ENCODE measurements at places on chromosomes 13 and 19.

DNA sequence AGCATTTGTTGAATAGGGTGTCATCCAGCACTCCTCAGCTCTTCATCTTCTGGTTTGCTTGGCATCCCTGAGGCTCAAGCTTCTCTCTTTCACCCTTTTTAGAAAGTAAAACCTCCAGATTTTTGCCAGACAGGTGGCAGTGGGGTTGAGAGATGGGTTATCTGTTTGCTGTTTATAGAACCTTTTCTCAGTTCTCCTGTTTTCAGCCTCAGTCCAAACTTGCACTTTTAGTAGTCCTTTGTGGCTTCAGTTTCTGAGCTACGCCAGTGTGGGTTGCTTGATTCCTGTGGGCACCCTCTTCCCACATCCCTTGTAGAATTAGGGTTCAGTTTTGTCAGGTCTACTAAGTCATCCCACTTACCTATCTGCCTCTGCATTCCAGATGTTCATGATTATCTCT is 147.9 kb downstream of the PAN3 start:
- DNase-seq, result no peak

DNA sequence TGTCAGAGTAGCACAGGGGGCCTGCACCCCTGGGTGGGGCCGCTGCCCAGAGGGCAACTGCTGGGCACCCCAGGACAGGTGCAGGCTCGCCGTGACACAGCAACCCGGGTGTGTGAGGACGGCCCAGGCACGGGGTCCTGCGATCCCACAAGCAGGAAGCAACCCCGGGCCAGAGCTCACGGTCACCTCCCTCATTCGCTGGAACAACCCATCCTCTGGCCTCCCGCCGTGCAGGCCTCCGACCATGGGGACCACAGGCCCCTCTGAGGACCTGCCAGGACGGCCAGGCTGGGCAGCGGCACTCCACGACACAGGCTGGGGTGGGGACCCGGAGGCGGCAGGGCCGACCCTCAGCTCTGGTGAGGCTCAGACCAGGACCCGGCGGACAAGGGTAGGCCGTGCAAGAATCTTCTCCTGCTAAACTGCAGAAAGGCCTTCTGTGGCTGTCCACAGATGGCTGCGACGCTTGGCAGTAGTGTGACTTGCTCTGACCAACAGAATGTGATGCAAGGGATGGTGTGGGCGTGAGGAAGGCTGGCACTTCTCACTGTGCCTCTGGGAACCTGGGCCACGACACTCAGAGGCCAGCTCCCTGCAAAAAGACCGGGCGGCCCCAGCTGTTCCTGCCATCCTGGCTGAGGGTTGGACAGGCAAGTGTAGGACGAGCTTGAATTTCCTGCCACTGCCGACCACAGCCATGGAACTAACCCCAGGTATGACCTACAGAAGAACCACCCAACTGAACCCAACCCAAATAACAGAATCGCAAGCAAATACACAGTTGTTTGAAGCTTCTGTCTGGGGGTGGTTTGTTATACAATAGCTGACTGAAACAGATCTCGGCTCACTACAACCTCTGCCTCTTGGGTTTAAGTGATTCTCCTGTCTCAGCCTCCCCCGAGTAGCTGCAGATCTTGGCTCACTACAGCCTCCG is 26.5 kb downstream of the PIP5K1C start:
- no peak for DNase-seq

- DNase-seq, result no peak
Measured at GRCh38 chr13:76874479-76874878, 11.7 kb downstream of the KCTD12 start.

- DNase-seq, result no peak
Measured at GRCh38 chr13:98240135-98240534, 63.1 kb upstream of the RNF113B start.

DNA sequence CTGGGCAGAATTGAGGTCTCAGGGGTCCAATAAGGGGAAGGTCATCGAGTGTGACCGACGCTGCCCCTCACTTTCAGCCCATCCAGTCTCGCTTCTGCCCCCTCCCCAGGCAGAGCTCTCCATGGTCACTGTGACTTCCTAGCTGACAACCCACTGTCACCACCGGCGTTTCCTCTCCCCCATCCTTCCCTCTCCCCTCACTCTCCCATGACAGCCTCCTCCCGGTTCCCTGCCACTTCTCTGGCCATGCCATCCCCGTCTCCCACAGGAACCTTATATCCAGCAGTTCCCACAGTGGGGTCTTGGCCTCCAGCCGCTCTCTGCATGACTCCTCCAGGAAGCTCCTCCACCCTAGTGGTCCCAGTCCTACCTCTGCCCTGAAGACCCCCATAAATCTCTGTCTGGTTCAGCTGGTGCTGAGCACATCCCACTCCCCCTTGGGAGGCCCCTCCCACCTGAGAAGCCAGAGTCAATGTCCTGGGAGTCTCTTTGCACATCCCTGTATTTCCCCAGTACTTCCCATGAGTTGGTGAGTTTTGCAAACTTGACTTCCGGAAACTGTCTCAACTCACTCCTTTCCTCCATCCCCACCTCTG is 24.7 kb upstream of the CD33 start:
- no peak for DNase-seq

DNA sequence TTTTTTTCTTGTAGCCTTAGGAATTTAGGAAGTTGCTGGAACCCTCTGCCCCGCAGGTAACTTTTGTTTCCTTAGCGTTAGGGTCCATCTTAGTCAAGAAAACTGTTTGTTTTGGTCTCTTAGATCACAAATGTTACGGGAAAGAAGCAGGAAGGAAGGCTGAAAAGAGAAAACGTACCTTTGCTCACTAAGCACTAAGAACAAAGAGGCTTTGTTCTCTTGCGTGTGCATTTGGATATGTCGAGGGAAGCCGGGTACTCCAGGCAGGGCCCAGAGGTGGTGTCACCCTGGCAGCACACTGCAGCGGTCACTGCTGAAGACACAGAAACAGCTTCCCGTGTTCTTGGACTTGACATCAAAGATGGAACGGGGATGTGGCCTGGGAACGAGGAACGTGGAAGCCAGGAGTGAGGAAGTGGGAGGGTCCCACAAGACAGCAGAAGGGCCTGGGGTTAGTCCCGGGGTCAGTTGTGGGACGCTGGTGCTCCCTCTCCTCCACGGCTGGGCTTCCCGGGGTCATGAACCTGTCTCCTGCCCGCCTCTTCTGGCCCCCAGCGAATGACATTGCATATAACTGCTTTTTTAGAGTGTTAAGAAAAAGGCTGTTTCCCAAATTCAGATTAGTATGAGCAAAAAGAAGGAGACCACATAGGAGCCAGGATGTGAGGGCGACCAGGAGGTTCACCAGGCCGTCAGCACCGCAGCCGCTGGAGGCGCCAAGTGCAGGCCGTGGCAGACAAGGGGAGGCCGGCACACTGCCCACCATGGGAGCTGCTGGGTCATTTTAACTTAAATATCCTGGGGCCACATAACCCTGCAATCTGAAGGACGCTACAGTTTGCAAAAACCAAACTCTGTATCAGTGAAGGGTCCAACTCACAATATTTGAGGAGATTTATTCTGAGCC is 31.6 kb downstream of the ATP11A start:
- DNase-seq, result no peak

DNA sequence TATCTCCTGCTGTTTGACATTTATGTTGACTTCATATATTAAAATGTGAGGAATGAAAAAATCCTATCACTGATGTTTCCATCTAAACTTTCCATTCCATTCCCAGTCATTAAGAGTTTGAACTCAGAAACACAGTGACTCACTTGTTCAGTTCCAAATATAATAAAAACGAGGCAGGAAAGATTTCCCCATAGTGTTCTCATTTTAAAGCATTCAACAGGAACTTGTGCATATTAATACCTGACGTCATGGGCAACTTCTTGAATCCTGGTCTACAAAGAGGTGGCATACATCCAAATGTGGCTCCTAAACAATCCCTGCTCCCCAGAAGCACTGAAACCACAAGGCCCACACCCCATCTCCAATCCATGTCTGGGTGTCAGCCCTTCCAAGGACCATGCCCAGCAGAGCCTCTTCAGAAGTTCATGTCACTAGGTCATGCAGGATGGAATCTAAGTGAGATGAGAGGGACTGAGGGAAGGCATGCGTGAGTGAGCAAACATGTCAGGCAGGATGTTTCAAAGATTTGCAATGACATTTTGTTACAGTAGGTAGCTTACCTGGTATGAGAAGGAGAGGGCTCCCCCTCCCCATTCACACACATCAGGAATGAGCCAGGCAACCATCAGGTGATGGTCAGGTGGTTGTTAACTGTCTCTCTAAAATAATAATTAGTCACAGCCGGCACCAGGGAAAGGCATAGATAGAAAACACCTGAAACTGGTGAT is 9.4 kb upstream of the ERVV-2 start:
- DNase-seq, result no peak

GRCh38 chr13:23615395-23616081 is 45.3 kb downstream of the TNFRSF19 start:
- DNase-seq, result no peak

- DNase-seq, result no peak
Measured at GRCh38 chr13:102399791-102400674, 1.8 kb downstream of the FGF14 start.

Data from NCI-H2081 treated with DMSO at 0.1 percent for 48 hours (cell line).